Upper lobe of right lung (tissue), 1 donor: ENCODE measurements at places on chromosomes 6 and 20.
A peak's percentile ranks its signal among the peaks of the same experiment; 100 is the strongest.

GRCh38 chr6:51489133-51489532 is 598.3 kb downstream of the PKHD1 start:
- no peak for DNase-seq

GRCh38 chr6:142902636-142903053 is 42.3 kb downstream of the HIVEP2 start:
- DNase-seq = peak; percentile 73

DNA sequence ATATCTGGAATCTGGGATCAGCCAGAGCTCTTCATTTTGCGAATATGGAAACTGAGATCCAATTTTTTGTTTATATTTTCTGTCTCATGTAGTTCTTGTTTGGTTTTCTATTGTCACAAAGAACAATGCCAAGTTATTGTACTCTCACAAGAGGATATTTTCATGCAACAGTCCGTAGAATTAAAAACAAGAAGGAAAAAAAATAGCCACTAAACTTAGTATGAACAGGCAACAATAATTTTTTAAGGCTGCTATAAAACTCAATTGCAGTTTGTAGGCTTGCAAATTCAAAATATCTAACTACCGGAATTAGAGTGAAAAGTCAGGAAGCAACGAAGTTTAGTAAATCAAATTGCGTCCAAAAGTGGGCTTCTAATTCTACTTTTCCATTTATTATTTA is 1.2 kb downstream of the POPDC3 start:
- DNase-seq = no peak

GRCh38 chr6:28856620-28857005 is 67.2 kb downstream of the TRIM27 start:
- DNase-seq = no peak

- DNase-seq = no peak
Observed at GRCh38 chr6:6614096-6614982, 25.8 kb downstream of the LY86 start.

- no peak for DNase-seq
Observed at GRCh38 chr6:100808638-100809275, 72.4 kb downstream of the ASCC3 start.

DNA sequence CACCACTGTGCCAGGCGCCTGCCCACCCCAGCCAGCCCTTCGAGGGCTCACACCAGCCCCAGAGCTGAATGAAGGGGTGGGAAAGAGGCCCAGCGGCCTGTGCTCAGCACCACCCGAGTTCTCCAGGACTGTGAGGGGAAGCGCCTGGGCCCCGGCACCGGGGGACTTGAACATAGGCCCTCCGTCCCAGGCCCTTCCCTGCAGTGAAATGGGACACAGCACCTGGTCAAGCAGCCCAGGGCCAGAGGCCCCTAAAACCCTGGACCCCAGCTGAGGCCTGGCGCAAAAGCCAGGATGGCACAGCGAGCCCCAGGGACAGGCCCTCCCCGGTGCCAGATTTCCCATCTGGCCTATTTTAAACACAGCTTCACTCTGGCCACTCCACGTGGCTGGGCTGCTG is 4.0 kb downstream of the KCNQ2 start:
- no peak for DNase-seq

DNA sequence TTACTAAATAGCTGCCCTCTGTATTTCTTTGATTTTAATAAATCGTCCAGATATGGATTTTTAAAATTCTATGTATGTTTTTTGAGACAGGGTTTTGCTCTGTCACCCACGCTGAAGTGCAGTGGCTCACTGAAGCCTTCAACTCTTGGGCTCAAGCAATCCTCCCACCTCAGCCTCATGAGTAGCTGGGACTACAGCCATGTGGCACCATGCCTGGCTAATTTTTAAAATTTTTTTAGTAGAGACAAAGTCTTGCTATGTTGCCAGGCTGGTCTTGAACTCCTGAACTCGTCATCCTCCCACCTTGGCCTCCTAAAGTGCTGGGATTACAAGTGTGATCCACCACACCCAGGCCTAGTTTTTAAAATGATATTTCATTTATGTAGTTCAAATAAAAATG is 47.4 kb upstream of the DDR1 start:
- DNase-seq = no peak

- no peak for DNase-seq
Observed at GRCh38 chr6:38483526-38483925, 156.2 kb downstream of the BTBD9 start.

DNA sequence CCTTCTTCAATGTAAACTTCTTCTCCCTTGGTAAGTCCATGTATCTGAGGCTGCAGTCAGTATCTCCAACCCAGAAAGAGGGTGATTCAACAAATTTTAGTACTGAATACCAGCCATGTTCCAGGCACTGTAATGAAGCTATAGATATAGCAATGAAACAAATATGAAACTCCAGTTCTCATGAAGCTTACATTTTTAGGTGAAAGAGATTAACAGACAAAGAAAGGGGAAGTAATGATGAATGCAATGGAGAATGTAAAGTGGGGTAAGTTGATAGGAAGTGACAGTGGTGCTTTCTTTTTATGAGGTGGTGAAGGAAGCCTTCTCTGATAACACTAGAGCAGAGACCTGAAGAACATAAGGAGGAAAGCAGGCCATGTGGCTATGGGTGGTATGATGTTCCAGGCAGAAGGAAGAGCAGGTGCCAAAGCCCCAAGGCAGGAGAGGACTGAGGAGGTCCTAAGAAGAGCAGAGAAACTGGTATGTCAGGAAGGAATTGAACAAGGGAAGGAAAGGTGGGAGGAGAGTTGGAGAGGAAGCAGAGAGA is 143.6 kb downstream of the TFAP2B start:
- DNase-seq = no peak

- no peak for DNase-seq
Observed at GRCh38 chr6:76852776-76853175, 610.5 kb downstream of the HTR1B start.

GRCh38 chr20:17872434-17872833 is 96.2 kb downstream of the SNX5 start:
- DNase-seq = no peak

DNA sequence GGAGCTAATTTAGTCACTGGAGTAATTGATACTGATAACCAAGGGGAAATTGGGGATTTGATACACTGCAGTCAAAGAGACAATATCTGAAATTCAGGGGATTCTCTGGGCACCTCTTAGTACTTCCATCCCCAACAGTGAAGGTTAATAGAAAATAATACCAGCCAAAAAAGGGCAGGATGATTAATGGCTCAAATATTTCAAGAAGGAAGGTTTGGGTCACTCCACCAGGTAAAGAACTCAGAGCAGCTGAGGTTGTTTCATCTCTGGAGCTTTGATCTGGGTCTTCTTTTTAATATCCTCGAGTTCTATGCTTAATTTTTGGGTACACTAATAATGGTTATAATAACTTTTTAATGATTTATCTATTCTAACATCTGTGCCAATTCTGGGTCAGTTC is 70.8 kb downstream of the CDKAL1 start:
- no peak for DNase-seq

GRCh38 chr20:8631271-8631670 is 437.6 kb upstream of the PLCB4 start:
- DNase-seq = no peak

GRCh38 chr6:113488061-113488460 is 369.1 kb upstream of the MARCKS start:
- DNase-seq = no peak

DNA sequence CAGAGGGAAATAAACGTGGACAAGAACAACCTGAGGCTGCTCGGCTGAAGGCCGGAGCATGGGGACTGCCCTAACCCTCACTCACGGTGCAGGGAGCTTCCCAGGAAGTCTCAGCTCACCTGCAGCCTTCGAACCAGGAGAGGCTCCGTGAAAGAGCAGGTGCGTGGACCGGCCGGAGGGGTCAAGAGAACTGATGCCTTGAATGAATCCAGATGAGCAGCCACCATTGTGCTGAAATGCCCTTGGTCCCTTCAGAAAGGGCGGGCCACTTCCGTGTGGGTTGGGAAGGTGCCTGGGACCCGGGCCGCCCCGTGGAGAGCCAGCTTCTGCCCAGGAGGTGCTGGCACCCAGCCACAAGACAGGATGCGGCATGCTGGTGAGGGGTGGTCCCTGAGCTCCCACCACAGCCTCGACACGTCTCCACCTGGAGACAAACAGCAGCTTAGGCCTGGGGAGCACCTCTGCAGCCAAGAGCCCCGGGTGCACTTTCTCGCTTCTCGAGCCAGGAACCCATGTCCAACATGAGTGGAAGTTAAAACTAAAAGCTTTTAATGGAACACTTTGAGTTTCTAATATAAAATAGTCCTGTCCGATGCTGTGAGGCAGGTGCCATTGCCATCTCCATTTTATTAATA is 83.5 kb downstream of the TTLL2 start:
- no peak for DNase-seq

DNA sequence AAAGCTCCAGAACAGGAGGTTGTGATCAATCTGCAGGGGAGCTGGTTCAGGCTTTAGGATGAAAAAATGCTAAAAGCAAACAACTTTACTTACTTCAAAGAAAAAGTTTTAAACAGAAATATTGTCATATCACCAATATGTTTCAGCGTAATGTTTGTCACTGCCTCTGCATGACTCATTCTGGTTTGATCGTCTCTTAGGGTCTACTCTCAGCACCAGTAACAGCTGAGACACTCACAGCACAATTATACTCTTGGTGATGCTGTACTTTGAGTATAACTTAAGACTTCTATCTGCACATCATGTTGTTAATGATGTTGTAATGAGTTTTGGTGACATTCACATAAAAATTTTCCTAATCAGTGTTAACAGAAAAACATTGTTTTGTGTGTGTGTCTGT is 665.4 kb downstream of the EPM2A start:
- DNase-seq = no peak

GRCh38 chr6:128966934-128967333 is 84.0 kb downstream of the LAMA2 start:
- DNase-seq = no peak

DNA sequence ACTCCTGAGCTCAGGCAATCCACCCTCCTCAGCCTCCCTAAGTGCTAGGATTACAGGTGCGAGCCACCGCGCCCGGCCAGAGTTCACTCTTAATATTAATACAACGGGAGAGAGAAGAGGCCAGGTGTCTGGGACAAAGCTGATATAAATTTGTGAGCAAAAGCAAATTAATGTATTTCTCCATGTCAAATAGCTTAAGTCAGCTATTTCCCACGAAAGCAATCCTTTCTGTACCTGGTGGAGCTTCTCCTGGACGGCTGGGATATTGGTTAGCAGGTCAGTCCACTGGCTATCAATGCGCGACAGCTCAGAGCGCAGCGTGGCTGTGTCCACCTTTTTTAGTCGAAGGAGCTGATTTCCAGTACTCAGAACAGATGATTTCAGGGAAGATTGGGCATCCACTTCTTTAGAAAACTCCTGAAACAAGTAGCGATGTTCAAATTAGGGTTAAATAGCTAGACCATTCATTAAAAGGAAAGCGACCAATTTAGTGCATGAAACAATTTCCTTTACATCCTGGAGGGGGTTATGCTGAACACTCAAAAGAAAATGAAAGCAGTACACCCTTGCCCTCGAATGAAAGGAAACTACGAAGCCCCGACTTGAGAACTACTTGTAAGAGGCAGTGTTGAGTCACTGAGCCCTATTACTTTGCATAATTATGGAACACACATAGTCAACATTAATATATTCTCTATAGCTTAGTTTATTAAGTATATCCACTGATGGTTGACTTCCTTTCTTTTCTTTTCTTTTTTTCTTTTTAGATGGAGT is 403.4 kb downstream of the SYNE1 start:
- no peak for DNase-seq

DNA sequence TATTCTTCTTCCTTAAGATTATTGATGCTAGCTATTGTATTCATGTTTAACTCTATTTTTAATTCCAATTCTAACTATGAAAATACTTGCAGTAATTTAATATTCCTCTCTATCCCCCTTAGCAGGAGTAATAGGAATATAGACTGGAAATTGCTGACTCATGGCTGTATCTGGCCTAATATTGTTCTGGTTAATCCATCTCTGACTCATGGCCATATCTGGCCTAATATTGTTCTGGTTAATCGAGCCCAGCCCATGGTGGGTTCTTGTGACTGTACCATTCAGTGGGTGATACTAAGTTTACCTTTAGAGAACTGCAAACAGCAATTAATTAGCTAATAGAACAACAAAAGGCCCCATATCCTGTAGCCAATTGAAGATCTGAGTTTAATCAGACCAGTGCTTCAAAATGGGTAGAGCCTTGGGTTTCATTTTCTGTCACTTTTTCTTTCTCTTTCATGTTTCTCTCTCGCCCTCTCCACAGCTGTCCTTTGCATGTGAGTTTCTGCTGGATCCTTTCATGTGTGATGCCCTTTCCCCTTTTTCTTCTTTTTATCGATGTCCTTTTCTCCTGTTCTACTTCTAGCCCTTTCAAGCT is 50.6 kb downstream of the SLC22A3 start:
- no peak for DNase-seq

GRCh38 chr6:18976966-18977365 is 589.8 kb downstream of the RNF144B start:
- no peak for DNase-seq

DNA sequence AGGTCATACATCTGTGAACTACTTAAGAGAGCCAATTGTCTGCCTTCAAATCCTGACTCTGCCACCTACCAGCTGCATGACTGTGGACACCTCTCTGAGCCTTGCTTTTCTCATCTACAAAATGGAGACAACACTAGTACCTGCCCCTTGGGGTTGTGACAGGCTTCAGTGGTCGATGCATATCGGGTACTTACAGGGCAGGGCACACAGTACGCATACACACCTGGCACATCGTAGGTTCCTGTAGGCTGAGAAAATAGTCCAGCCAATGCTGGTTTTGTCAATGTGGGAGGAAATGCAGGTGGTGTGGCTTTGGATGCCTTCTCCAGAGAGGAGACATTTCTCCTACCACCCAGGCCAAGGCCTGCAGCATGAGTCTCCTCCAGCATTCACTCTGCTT is 2.3 kb downstream of the ADIG start:
- DNase-seq = no peak

DNA sequence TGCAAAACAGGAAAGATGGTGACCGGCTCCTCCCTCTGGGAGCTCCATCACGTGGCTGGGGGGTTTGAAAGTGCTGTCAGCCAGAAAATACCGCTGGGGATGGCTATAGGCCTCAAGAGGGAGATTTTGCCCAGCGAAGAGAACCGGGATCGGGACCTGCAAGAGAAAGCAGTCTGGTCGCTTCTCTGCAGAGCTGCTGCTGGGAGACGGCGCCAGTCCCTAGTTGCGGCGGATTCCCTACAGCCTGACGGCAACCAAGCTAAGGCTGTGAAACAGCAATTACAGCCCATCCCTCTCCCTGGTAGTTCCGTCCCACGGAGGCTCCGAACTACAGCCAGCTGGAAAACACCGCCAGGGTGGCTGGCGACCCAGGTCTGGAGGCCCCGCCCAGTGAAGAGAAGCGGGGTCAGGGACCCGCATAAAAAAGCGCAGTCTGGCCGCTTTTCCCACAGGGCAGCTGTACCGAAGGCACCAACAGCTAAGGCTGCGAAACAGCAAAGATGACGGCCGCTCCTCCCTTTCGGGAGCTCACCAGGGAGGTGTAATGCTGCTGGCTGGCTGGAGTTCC is 238.1 kb upstream of the IRAK1BP1 start:
- DNase-seq = no peak

DNA sequence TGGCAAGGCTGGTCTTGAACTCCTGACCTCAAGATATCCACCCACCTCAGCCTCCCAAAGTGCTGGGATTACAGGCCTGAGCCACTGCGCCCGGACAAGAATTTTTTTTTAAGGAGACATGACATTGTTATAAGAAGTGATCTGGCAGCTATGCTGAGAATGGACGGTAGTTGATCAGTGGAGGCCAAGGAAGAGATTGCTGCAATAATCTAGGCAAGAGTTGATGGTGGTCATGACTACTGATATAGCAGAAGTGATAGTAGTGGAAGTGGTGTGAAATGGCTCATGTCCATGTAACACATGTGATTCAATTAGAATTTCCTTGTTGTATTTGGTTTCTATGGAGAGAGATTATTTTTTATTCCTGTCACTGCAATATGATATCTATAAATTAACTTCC is 125.3 kb upstream of the CCN2 start:
- DNase-seq = no peak

- no peak for DNase-seq
Observed at GRCh38 chr20:3919352-3919751, 30.2 kb downstream of the PANK2 start.
